ENCODE measurements at places on chromosomes 1 and 21.
A peak's percentile ranks its signal among the peaks of the same experiment; 100 is the strongest.

DNA sequence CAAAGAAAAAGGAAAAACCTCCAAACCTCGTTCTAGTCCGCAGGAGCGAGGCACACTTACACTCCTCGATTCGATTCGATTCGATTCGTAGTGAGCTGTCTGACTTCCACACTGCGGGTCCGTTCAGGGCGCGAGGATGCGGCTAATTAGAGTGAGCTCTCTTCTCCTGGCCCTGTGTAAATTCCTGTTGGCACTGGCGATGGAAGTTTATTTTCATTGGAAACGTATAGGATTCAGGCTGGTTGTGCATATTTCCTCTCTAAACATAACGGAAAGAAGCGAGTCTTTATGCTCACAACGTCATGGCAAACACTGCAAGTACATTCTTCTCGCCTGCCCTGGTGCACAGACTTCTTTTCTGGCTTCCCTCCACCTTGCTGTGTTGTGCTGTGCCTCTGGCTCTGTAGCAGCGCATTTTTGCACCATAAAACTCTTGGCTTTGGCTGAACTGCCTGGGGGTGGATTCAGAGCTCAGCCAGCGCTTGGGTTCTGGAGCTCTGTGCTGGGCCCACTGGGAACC is 2.7 kb downstream of the HUNK start:
- DNase-seq, result no peak

GRCh38 chr1:6177681-6178380 is 2.3 kb downstream of the CHD5 start:
- DNase-seq, result no peak

GRCh38 chr1:37647281-37647680 is 12.6 kb upstream of the RSPO1 start:
- DNase-seq, result no peak

GRCh38 chr1:206685334-206685768 is 646 bp downstream of the MAPKAPK2 start:
- DNase-seq, result peak; percentile 22

DNA sequence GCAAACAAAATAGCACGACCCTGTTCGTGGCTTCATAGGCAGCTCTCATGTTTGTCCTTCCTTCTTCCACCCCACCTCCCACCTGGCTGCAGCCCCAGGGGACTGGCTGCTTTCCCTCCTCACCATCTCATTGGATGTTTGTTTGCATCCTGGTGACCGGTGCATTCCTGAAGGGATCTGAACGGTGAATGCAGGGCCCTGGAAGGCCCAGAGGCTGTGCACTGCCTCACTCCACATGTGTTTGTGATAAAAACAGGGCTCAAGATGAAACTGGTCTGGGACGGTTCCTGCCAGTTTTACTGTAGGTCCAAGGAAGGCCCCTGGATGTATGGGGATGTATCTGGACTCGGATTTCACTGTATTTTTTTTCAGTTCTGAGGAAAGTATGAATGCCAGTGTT is 42.8 kb downstream of the CNN3 start:
- DNase-seq, result no peak

- no peak for DNase-seq
Measured at GRCh38 chr1:218616681-218617080, 271.5 kb downstream of the TGFB2 start.

GRCh38 chr21:45487891-45488600 is 54.2 kb downstream of the SLC19A1 start:
- DNase-seq, result no peak

- no peak for DNase-seq
Measured at GRCh38 chr1:185696422-185697150, 37.6 kb upstream of the HMCN1 start.

DNA sequence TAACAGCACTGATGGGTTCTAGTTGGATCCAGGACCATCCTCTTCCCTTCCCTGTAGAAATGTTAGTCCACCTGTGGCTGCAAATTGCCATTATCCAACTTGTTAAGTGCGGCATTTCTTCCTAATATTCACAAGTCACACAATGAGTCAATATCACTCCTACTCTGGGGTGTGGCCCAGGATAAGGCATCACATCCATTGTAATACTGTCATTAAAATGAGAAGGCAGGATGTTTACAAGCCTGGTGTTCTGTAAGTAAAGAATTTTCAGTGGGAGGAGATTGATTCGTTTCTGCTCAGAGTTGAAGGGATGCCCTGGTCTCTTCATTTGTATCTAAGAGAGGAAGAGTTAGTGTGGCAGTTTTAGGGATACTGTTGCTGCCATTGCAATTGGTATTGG is 18.1 kb upstream of the ARHGAP29 start:
- no peak for DNase-seq

DNA sequence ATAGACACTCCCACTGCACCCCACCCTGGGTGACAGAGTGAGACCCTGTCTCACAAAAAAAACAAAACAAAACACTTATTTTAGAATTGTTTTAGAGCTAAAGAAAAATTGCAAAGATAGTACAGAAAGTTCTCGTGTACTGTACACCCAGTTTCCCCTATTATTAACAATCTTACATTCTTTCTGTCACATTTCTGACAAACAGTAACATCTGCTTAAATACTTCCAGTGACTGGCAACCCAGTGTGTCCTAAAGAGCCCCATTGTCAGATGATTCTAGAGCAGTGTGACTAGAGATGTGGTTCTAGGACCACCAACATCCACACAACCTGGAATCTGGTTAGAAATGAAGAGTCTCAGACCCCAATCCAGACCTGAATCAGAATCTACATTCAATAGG is 90.5 kb downstream of the LEPR start:
- no peak for DNase-seq

DNA sequence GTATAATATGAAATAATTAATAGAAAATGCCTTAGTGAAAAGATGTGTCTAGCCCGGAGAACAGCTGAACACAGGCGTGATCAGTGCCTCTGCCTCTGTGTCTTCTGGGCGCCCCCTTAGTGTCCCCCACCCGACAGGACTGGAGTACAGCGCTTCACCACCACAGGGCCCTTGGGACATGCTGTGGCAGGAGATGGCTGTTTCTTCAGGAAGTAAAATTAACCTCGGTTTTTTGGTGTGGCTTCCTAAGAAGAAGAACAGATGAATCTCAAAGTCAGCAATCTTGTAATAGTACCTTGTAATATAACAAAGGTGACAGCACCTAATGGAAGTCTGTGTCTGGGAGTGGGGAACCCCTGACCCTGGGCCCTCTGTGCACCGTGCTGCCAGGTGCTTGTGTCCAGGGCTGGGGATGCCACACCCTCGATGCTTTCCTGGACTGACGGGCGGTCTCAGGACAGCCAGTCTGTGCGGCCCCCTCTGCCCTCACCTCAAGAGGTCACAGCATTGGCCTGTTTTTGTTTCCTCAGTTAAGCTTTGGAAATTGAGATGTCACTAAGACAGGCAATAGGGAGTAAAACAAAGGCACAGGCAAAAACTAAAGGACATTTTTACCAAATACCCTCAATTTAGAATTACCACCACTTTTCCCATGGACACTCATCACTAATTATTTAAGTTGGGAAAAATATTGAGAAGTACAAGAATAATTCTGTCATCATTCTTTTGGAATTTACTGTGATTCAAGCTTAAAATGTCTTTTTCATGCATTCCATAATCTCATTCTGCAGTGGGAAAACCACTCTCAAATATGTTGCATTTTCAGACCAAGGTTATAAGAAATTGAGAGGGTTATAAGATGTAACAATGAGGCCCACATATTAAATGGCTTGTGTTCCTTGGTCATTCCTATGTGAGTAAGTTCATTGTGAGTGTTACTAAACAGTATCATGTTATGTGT is 79.3 kb downstream of the ADARB1 start:
- no peak for DNase-seq

GRCh38 chr1:189874715-189875435 is 602.8 kb downstream of the BRINP3 start:
- DNase-seq, result no peak

- DNase-seq, result no peak
Measured at GRCh38 chr1:36159614-36160387, 3.8 kb downstream of the MAP7D1 start.

Data from effector CD8-positive, alpha-beta T cell (primary cell).